ENCODE measurements at places on chromosomes 11 and 22.
A peak's percentile ranks its signal among the peaks of the same experiment; 100 is the strongest.

DNA sequence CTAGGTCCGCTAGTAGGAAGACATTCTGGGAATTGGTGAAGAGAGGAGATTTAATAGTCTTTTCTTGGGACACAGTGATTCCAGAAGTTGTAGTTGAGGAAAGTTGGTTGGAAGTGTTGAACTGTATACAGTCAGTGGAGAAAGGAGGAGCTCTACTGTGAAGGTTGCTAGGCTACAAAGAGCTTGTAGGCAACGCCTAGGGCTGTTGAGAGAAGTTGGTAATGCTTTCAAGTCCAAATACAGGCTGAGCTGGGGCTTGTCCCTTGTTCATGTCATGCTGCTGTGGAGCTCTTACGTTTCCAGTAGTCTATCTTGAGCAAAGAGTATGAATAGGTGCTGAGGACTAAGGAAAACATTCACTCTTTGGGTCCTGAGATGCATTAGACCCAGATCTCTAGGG is 1.1 kb downstream of the TBCEL start:
- peak; percentile 67 for DNase-seq

GRCh38 chr11:76824083-76824939 is 36.4 kb upstream of the ACER3 start:
- DNase-seq: peak; percentile 66

GRCh38 chr11:111795334-111795985 is 29.3 kb upstream of the PPP2R1B start:
- peak; percentile 19 for DNase-seq

- DNase-seq: no peak
Observed at GRCh38 chr22:24497841-24498258, 2.7 kb downstream of the UPB1 start.

DNA sequence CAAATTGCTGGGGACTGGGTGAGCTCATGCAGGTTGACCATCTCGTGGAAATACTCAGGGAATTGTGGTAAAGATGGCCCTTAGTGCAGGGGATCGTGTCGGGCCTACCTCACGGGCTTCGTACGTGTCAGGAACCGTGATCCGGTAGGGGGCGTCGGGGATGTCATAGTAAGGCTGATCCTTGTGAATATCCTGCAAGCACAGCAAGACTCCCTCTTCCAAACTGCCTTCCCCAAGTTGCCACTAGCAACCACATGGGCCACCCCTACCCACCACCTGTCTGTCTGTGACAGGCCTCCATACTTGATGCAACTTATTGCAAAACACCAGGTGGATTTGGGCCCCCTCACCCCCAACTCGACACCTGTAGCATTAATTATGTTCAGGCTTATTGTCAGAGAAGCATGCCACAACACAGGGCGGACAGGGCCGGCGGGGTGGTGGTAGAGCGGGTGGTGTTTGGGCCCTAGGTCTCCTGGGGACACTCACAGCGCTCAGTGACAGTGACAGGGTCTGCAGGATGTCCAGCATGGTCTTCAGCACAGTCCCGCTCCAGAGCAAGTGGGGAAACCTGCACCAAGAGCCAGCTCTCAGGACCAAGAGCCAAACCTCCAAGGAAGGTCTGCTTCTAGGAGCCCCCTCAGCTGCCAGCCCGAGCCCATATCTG is 22.6 kb upstream of the SERPIND1 start:
- DNase-seq: no peak

DNA sequence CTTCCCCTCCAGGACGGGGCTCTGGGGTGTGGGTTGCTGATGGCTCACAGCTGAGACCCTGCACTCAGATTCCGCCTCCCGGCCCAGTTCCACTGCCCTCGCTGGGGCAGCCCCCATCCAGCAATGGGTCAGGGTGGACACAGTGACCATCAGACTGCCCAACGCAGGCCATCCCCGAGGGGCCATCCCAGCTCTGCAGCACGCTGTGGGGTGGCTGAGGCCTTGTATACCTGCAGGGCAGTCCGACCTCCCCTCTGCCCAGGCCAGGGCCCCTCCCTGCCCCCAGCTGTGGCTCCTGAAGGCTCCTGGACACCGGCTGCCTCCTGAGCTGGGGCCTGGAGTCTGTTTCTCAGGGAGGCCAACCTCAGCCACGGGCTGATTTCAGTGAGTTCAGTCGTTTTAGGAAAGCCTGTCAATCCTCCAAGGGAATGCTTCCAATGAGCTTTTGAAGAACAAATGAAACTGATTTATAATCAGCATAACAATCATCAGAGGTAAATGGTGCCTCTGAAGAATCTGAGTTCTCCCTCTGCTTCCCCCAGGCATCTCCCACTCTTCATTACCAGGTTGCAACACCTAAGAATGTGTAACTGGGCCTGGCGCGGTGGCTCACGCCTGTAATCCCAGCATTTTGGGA is 95.1 kb downstream of the CELSR1 start:
- DNase-seq: no peak

DNA sequence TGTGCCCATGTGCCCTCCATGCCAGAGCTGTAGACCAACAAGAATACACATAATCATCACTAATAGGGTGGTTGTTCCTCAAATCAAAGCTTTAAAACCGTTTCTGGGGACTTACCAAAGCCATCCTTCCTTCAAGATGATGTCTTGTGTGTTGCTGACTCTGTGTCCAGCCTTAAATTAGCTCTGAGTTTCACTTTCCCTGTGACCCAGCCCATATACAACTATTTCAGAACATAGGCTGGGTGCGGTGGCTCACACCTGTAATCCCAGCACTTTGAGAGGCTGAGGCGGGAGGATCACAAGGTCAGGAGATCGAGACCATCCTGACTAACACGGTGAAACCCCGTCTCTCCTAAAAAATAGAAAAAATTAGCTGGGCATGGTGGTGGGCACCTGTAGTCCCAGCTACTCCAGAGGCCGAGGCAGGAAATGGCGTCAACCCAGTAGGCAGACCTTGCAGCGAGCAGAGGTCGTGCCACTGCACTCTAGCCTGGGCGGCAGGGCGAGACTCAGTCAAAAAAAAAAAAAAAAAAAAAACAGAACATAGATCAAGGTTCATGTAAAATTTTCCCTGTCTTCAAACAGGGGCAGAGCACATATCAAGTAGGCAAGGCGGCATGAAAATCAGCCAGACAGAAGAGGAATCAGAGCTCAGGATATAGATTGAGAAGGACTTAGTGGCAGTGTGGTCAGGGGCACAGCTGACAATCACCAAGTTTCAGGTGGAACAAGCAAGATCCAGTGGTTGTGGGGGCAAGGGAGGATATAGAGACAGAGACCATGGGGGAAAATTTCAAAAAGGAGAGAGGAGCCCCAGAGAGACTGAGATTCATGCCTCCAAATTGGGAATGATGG is at the start of gene PLAAT2:
Gene PLAAT2 (minus strand): TSS at position 179 of the 855 bp plus-strand sequence. CDS start 55 bp downstream, at position 124.
- DNase-seq: no peak

DNA sequence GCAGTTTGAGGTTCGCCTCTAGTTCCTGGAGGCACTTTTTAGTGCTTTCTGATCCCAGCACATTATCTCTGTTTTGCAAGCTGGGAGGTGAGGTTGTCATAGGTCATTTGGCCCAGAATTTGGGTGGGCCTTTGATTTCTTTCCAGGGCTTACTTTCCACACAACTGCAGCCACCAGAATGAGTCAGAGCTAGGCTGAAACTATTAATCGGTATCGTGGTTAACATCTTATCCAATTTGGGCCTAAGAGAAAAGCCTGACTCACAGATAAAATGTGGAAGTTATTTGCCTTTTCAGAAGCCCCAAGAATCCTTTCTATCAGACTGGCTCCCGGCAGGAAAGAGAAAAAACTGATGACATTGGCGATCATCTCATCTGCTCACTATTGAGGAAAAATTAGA is 166.4 kb downstream of the KIRREL3 start:
- DNase-seq: no peak

- DNase-seq: no peak
Observed at GRCh38 chr11:122071709-122072202, 44.3 kb downstream of the BLID start.

DNA sequence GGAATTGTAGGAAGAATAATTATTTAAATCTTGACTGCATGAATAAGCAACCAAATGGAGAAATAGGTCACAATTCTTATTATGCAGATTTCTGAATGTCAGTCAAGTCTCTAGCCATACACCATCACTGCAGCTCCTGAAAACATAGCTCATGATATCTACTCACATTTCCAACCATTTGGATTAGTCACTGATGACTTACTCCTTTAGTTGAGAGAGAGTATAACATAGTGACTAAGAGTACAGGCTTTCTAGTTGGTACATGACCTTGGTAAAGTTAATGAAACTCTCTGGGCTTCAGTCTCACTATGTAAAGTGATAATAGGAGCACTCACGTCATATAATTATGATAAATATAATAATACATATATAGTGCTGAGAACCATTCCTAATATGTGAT is 265.2 kb downstream of the KCNA4 start:
- peak; percentile 77 for DNase-seq

DNA sequence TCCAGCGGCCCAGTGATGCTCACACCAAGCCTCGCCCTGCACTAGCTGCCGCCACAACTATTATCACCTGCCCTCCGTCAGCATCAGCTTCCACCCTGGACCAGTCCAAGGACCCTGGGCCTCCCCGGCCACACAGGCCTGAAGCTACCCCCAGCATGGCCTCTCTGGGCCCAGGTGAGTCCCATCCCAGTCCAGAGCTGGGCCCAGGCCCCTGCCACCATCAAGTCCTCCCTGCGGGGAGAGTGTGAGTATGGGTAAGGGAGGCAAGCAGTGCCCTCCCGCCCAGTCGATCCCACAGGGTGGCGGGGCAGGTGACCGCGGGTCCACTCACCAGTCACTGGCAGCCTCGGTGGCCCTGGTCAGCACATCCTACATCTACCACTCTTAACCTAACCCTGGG is 9.5 kb upstream of the SUSD2 start:
- DNase-seq: no peak

DNA sequence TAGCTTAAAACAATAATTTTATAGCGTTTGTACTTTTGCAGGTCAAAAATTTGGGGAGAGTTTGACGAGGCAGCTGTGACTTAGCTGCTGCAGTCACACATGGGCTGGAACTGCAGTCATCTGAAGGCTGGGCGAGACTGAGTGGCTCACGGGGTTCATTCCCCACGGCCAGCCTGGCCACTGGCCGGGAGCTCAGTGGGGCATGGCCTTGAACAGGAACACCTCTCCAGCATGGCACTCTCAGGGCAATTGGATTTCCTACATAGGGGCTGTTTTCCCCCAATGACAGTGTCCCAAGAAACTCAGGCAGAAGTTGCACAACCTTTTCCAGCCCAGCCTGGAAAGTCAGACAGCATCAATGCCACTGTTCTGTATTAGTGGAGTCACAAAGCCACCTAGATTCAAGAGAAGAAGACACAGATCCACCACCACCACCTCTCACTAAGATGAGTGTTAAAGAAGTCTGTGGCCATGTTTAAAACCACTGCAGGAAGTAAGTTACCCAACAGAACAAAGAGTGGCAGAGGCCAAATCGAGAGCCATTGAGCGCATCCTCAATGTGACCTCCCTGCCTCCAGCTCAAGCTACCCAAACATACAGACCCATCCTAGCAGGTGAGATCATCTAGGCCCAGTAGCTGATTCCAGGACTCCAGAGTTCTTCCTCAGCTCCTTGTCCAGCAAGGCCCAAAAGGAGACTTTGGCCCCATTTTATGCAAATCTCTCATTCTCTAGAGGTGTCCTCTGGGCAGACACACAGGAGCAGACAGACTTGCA is 618.7 kb upstream of the CADM1 start:
- no peak for DNase-seq

DNA sequence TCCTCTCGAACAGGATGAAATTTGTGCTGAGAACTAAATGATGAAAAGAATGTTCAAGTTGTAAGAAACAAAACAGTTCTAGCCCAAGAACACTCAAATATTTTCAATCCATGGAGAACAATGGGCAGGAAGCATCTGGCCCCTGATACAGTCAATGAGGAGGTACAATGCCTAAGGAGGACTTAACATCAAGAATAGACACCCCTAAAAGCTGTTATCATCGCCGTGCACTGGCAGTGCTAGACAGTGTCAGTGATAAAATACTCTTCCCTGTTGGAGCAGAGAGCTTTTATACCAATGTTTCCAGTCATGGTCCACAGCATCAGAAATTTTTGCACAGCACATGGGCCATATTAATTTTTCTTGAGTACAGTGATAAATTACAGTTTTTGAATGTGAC is 20.2 kb upstream of the VSTM5 start:
- no peak for DNase-seq

- DNase-seq: peak; percentile 57
Observed at GRCh38 chr11:36376888-36377758, 81.0 kb downstream of the PRR5L start.

- no peak for DNase-seq
Observed at GRCh38 chr11:48105096-48105990, 111.3 kb upstream of the OR4B1 start.

- peak; percentile 7 for DNase-seq
Observed at GRCh38 chr11:10197091-10197490, 96.9 kb downstream of the SBF2 start.

DNA sequence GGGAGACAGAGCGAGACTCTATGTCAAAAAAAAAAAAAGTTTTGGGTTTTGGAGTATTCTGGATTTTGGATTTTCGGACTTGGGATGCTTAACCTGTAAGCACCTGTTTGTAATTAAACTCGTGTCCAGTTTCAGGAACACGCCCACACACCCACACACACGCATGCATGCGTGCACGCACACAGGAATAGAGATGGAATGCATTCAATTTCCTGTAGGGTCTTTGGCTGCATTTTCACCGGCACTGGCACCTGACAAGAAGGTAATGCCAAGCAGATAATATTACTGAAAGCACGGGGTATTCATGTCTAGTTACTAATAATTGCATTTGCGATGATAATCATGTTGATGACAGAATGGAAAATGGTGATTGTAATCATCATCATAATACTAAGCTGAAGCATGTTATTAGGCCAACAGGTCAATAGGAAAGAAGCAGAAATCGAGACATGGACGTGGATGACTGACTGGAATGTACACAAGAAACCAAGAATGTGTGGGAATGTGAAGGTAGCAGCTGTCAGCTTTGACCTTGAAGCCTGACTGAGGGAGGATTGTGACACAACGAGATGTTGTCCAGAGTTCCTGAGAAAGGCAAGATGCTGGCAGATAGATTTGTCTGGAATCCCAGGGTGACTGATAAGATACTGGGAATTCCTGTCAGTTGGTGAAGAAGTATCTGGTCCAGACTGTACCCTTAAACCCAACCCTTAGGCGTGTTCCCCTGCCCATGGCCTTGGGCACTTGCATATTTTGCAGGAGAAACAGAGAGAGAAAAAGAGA is 108.6 kb downstream of the SYN3 start:
- no peak for DNase-seq

DNA sequence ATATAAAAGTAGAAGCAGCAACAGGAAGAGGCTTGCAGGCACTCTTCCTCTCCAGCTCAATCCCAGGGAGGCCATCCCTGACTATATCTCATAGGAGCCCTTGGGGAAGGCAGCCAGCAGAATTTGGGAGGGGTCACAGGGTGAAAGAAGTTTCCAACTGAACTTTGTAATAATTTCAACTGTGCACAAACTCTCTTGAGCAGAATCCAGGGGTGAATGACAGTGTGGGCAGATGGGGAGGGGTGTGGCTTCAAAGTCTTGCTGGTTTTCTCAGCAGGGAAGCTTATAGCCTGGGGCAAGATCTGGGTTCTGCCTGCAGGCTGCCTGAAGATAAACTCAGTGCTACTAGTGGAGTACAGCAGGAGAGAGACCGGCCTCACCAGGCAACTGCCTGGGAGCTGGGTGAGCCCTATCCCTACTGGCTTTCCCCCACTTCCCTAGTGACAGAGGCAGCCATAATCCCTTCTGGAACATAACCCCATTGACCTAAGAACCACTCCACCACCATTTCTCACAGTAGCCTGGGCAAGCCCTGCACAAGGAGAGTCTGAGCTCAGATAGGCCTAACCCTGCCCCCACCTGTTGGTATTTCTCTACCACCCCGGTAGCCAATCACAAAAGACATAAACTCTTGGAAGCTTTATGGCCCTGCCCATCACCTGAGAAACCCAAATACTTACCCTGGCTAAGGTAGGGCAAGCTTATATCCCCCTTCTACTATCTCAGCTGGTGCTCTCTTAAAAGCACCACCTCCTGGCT is 17.8 kb upstream of the TTC12 start:
- no peak for DNase-seq
